ENCODE measurements at places on chromosomes 2 and 18.

GRCh38 chr18:27861539-27861938, 315.4 kb downstream of the CDH2 start:
- DNase-seq, result no peak

- DNase-seq, result no peak
Observed at GRCh38 chr2:40279001-40279400, 172.9 kb downstream of the SLC8A1 start.

DNA sequence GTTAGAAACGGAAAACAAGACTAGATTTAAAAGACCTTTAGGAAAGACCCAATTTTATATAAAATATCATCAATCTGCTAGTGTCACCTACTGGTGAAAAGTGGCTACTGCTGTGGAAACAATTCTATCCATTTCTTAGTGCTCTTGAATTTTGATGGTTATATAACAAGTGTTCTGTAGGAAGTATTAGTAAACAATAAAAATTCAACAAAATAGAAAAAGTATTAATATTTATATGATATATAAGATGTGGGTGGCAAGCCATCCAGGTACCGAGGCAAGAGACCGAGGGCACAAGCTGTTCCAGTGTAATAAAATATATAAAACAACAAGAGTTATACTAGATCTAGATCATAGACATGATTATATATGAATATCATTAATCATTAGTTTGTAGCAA, 6.2 kb upstream of the TMEM87B start:
- DNase-seq, result no peak

GRCh38 chr2:156800781-156801361, 364.7 kb downstream of the GPD2 start:
- DNase-seq, result no peak

- no peak for DNase-seq
Observed at GRCh38 chr2:27261241-27261925, 1.5 kb downstream of the SLC30A3 start.

DNA sequence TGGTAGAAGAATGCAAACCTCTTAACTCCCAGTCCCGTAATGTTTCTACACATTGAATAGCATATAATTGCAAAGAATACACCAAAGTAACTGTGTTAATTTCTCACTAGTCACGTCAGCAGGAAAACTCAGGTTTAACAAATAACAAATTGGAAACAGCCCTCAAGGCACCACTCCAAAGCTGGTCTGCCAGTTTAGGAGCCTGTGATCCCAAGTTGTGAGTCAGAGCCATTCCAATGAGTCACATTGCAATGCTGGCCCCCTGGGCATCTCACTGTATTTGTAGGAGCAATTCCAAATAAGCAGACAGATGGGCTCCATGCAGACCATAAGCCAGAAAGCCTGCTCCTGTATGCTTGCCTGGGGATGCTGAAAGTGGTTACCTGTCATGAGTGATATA, 143.2 kb upstream of the SETBP1 start:
- no peak for DNase-seq

DNA sequence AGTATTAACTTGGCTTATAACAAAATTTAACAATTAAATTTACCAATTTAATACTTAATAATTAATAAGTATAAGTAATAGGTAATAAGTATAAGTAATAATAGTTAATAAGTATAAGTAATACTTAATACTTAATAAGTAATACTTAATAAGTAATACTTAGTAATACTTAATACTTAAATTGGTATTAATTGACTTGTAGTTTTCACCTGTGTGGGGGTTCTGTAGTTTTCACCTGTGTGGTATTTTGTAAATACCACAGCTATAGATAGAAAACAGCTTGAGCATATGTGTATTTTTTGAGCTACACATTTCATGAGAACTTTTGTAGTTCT, 55.4 kb downstream of the MAPRE2 start:
- DNase-seq, result no peak

- no peak for DNase-seq
Observed at GRCh38 chr18:51739044-51739666, 541.7 kb upstream of the MEX3C start.

GRCh38 chr18:52395146-52395852, 55.3 kb downstream of the DCC start:
- DNase-seq, result no peak

- peak; percentile 77 for DNase-seq
Observed at GRCh38 chr2:105329561-105330495, at the start of gene TGFBRAP1. TSS of gene TGFBRAP1 (minus strand) at chr2:105329735. CDS start at chr2:105308301, 21,434 bp downstream.

DNA sequence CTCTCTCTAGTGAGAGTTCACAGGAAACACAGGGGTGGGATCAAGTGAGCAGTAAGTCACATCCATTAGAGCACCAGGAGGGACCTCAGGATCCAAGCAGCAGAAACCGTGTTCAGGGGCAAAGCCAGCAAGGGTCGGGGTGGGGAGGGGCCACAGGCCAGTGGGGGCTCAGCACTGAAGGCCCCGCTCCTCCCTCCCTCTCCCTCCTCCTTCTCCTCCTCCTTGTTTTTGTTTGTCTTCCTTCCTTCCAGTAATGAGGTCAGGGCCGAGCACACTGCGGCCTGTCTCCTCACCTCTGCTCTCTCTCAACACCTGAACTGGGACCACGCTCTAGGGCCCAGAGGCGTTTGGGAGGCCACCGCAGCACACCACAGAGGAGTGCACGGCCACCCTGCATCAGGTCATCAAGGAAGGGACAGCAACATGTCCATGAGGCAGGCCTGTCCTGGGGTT, 20.9 kb downstream of the MTERF4 start:
- peak; percentile 72 for DNase-seq

- peak; percentile 46 for DNase-seq
Observed at GRCh38 chr2:239596253-239596652, 195.4 kb upstream of the HDAC4 start.

GRCh38 chr2:95296011-95296410, 1.1 kb upstream of the KCNIP3 start:
- no peak for DNase-seq

- no peak for DNase-seq
Observed at GRCh38 chr2:133589456-133589855, 21.2 kb upstream of the NCKAP5 start.

- no peak for DNase-seq
Observed at GRCh38 chr2:216491793-216492596, 6.6 kb upstream of the RPL37A start.

DNA sequence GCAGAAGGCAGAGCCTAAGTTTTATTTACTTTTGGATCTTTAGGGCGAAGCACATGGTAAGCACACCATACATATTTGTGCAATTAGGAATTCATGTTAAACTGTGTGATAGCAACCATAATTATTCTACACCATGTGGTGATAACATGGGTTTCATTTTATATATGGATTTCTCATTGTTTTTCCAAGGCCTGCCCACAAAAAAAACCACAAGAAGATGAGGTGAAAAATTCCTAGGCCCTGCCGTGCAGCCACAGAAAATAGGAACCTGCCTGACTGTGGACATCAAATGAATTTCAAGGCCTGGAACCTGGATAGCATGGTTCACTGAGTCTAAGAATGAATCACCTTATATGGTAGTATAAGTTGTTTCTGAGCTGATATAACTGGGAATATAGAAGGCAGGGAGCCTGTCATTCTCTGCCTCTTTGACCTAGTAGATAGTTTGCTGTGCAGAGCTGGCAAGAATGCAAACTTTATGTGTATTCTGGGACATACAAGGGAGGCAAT, 22.4 kb upstream of the SSB start:
- DNase-seq, result no peak

- DNase-seq, result no peak
Observed at GRCh38 chr2:84556190-84556589, 39.9 kb downstream of the DNAH6 start.

- no peak for DNase-seq
Observed at GRCh38 chr2:43265001-43265400, 38.6 kb upstream of the ZFP36L2 start.

DNA sequence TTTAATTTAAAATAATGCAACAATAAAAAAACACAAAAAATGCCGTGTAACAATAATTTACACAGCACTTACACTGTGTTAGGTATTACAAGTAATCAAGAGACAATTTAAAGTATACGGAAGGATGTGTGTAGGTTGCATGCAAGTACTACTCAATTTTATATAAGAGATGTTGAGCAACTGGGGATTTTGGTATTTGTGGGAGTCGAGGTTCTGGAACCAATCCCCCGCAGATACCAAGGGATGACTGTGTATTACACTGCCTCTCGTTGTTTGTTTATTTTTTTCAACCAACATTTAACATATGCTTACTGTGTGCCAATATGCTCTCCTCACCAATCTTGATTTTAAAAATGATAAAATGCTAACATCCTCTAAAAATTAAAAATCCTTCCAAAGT, 24.8 kb downstream of the MAP3K2 start:
- DNase-seq, result no peak

GRCh38 chr2:144671695-144672455, 152.0 kb upstream of the ZEB2 start:
- no peak for DNase-seq

- no peak for DNase-seq
Observed at GRCh38 chr2:218378053-218378452, 4.0 kb upstream of the SLC11A1 start.

- DNase-seq, result no peak
Observed at GRCh38 chr2:151186011-151186410, 75.7 kb downstream of the RBM43 start.

- DNase-seq, result no peak
Observed at GRCh38 chr2:67797801-67798540, 264.8 kb downstream of the C1D start.

DNA sequence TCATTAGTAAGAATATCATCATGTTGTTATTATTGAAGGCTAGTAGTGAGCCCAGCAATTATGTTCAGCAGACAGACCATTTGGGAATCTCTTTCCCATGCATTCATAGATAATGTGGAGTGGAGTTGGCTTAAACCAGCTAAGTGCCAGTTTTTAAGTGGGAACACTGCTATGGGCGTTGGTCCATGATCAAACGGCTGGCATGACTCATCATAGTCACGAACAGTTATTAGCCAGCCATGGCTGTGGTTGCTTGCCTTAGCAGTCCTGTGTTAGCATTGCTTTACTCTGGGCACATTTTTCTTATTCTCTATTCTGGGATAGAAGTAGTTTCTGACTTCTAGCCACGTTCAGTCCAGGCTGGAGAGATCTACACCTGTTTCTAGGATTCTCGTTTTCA, 17.7 kb downstream of the EIF4E2 start:
- DNase-seq, result no peak

GRCh38 chr2:46146866-46147502, 150.2 kb upstream of the EPAS1 start:
- no peak for DNase-seq

GRCh38 chr2:68917034-68917718, 35.5 kb downstream of the GKN2 start:
- no peak for DNase-seq

- DNase-seq, result no peak
Observed at GRCh38 chr18:28158083-28158581, 18.8 kb downstream of the CDH2 start.

- DNase-seq, result no peak
Observed at GRCh38 chr2:106159866-106160785, 34.0 kb downstream of the UXS1 start.

DNA sequence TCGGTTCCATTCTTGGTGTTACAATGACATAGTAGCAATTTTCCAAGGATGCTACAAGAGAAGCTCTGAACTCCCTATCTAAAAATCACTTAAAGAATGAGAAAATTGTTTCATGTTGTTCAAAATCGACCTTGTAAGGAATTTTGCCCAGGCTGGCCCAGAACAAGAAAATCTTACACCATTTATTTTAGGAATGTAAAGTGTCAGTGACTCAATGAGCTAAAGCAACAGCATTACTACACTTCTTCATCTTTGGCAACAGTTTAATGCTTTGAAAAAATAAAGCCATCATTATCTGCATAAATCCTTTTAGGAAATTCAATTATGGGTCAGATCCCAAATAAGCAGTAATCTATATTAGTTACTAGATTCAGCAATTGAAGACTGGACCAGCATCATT, 38.6 kb downstream of the SLC25A12 start:
- DNase-seq, result no peak

GRCh38 chr2:230346921-230347533, 20.0 kb downstream of the SP140L start:
- DNase-seq, result no peak

DNA sequence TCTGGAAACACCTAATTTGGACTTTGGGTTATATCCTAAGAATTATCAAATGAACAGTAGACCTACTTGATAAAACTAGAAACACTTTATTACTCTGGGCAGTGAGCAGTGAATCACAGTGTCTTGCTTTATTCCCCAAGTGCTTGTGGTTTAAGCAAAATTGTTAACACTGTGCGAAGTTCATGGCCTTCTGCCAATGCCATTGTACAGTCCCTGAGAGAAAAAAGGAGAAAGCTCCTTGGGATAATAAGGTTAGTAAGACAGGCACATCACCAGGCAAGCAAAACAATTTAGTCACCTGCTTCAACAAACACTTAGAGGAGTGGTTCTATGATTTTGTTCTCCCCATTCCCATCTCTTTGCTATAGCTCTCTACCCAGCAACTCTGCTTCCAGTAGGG, 39.8 kb downstream of the ADCYAP1 start:
- no peak for DNase-seq

DNA sequence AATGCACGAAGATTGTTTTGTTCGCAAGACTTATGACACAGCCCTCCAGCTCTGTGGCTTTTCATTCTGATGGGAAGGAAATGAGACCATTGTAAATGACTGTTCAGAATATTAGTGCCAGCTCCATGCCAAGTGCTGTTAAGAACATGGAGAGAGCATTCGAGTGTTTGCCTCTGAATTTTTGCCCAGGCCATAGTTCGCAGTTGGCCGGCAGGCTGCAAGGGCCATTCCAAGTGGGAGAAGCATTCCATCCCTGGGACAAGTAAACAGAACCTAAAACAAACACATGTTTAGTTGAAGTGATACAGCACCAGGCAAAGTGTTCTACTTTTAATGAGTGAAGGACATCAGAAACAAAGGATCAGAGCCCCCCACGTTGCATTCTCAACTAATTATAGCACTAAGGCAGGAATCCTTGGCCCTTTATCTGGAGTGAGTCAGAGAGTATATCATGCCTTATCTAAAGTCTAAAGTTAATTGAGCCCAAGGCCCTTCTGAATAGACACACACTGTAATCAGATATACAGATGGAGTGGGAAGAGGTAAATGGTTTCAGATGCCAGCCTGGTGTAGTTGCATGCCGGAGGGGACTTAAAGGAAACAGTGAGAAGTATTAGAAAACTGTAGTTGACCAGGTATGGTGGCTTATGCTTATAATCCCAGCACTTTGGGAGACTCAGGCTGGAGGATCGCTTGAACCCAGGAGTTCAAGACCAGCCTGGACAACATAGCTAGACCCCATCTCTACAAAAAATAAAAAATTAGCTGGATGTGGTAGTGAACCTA, 53.3 kb downstream of the NEDD4L start:
- no peak for DNase-seq

GRCh38 chr2:188303363-188304031, 11.8 kb downstream of the GULP1 start:
- no peak for DNase-seq

Measured in coronary artery (tissue), 2 donors.